ENCODE measurements at places on chromosomes 13 and 19.

DNA sequence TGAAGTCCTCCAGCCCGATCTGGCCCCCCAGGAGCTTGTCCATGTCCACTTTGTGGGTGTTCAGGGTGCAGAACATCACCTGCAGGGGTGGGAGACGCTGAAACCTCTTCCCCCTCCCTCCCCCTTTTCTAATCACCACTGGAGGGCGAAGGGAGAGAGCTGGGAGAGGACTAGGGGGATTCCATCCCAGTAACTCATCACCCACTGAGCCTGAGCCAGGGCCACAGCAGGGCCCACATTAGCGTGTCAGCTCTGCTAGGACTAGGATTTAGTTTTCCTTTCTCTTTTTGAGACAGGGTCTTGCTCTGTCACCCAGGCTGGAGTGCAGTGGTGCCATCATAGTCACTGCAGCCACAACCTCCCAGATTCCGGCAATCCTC is 5.5 kb upstream of the PTGER1 start:
- DNase-seq, result no peak

- DNase-seq, result no peak
Observed at GRCh38 chr19:41220811-41221210, 1.8 kb downstream of the AXL start.

DNA sequence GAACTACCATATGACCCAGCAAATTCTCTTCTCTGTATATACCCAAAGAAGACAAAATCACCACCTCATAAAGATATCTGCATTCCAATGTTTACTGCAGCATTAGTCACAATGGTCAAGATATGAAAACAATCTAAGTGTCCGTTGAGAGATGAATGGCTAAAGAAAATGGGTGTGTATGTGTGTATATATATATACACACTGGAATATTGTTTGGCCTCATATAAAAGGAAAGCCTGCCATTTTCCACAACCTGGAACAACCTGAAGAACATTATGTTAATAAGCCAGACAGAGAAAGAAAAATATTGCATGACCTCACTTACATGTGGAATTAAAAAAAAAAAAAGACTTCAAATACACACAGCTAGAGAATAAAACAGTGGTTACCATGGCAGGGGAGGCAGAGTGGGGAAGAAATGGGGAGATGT is 29.5 kb upstream of the RBM26 start:
- DNase-seq, result peak; percentile 26

- DNase-seq, result no peak
Observed at GRCh38 chr13:43360892-43361610, 337.7 kb downstream of the DNAJC15 start.

GRCh38 chr19:782185-782877 is 14.9 kb upstream of the PTBP1 start:
- DNase-seq, result peak; percentile 54

DNA sequence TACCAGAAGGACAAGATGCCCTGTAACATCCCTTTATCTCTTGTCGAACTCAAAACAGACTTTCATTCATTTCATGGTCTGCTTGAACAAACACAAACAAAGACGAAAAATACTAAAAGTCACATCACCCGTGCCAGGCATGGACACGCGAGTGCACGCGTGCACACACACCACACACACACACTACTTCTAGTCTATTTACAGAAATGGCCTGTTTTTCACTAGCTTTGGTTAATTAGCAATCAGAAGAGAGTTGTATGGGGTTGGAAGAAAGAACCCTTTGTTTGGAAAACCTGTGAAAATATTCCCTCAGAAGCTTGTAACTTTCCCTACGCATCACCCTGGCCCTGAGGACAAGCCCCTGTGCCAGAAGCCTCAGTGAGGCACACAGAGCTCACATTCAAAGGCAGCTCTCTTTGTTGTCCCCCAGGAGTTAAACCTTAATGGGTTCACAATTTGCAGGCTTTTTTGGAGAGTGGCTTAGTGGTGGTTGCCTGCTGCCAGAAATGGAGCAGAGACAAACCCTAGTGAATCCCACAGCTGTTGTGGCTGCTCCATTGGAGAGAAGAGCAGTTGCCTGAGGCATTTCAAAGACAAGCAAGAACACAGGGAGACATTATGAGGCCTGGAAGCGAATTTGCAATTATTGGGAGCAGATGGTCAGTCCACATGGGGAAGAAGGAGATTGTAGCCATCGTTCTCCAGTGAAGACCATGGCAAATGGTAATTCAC is 55.9 kb downstream of the STARD13 start:
- no peak for DNase-seq

GRCh38 chr13:38670627-38671026 is 16.2 kb upstream of the FREM2 start:
- peak; percentile 46 for DNase-seq

- DNase-seq, result no peak
Observed at GRCh38 chr19:51181913-51182419, 39.9 kb downstream of the SIGLEC7 start.

DNA sequence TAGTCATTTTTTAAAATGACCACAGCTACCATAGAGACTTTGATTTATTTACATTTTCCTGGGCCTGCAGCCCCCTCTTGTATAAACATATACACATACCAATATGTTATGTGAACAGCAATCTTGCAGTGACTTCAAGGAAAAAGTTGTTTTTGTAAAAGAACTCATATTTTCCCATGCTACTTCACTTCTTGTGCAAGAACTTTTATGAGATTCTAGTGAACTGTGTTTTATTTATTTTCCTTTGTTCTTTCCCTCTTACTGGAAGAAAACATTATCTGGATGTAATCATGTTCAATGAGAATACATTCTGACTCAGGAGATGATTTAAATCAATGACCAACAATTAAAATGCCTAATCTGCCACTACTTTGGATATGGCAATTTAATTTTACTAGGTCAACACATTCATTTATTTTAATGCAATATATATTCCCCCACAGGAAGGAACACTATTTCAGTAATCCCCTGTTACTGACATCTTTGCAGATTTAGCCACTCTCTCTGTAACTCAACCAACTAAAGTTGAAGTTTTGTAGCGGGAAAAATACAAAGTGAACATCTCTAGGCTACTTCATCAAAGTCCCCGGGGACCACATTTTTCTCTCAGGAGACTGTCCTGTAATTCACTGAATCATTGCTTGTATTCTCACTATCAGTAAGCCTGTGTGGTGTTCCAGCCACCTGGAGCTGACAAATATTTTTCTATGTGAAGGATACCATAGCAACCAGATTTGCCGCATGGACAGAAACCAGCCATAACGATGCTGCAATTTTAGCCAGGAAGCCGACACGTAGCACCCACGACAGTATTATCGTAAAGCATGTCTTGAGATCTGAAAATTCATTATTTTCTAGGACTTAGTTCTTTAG is 90.5 kb downstream of the STARD13 start:
- no peak for DNase-seq

GRCh38 chr19:31992750-31993149 is 352.7 kb upstream of the ZNF507 start:
- DNase-seq, result no peak

- peak; percentile 83 for DNase-seq
Observed at GRCh38 chr13:76473552-76474134, 412.6 kb downstream of the KCTD12 start.

DNA sequence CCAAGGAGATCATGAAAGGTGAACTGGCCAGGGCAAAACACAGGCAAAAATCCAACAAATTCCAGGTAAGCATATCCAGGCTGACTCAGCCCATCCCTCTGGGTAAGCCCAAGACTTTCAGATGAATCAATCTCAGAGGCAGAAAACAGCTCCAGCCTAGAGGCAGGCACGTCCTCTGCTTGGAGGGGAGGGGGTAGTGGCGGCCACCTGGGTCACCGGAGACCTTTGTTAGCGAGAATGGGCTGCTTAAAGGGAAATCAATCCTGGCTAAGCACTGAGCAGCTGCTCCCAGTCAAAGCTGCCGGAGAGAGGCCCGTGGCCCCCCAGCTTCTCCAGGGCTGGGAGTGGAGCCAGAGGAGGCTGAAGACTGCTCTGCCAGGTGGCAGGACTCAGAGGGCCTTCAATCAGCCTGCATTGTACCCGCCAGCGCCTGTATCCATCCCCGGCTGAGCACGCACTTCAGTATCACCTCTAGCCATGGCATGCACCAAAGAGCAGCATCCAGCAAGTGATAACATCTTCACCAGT is 48.2 kb downstream of the PIN1 start:
- DNase-seq, result peak; percentile 54

- no peak for DNase-seq
Observed at GRCh38 chr13:32454886-32455593, 27.1 kb upstream of the N4BP2L1 start.

DNA sequence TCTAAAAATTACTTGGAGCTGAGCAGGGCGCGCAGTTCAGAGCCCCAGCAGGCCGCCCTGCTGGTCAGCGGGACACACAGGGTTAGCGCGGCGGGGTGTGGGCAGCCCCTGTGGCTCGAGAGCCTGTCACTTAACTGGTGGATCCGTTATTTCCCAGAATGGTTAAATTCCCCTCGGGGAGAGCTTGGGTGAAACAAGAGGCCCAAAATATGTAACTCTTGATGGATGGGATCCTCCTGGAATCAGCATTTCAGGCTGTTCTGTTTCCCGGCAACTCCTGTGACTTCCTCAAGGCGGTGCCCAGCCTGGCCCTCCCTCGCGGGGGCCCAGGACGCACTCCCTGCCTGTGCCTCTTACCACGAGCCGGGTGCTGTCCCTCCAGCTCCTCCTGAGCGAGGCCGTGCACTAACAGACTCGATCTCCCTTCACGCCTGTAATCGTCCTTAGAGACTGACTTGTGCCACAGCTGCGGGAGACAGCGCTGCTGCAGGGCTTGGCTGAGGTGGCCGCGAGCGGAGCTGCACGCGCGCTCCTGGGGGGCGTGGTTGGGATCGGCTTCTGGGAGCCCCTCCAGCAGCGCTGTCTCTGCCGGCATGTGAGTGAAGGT is 9.7 kb downstream of the PTBP1 start:
- no peak for DNase-seq

GRCh38 chr19:49559928-49560327 is 20.4 kb downstream of the NOSIP start:
- DNase-seq, result no peak

DNA sequence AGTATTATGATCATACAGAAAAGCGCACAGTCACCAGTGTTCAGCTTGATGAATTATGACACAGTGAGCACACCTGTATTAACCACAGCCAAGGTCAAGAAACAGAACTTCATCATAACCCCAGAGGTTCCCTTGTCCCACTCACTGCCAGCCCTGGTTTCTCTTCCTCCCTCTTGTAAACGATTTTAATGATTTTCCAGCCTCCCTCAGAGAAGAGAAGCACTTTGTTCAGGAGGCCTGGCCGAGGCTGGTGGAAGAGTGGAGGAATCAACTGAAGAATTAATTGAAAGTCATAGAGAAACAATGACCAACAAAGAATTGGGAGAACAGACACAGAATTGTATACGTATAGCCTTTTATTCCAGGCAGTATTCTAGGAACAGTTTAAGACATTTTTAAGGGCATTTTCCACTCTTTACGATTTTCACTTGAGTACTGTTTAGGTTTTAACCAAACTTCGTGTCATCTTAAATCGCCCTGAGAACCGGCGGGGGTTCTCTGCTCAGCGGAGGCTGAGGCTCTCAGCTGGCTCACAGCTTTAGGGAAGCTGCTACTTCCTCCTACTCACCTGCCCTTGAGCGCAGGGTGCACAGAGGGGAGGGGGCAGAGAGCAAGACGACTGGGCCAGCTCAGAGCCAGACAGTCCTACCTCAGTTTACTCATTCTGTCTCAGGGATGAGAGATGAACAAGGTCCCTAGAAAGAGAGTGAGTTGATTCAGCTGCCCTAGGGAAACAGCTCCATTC is 108.6 kb downstream of the AKAP11 start:
- no peak for DNase-seq

GRCh38 chr13:26459276-26460131 is 98.0 kb upstream of the WASF3 start:
- peak; percentile 39 for DNase-seq

- DNase-seq, result peak; percentile 12
Observed at GRCh38 chr13:102769679-102770078, 3.9 kb downstream of the TEX30 start.

DNA sequence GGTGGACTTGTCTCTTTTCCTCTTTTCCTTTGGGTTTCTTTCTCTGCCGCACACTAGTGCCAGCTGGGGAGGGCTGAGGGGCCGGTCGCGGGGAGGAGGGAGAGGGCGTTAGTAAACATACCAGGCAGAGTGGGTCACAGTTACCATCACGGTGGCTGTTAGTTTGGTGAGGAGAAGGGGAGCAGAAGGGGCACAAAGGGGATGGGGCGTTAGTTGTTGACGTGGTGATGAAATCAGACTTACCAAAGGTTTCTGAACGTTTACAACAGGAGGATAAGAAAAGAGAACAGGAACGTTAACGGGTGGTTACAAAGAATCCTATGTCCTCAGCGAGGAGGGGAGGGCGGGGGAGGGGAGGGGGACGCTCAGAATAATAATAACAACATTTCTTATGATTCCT is 77.9 kb downstream of the PTPRS start:
- no peak for DNase-seq

DNA sequence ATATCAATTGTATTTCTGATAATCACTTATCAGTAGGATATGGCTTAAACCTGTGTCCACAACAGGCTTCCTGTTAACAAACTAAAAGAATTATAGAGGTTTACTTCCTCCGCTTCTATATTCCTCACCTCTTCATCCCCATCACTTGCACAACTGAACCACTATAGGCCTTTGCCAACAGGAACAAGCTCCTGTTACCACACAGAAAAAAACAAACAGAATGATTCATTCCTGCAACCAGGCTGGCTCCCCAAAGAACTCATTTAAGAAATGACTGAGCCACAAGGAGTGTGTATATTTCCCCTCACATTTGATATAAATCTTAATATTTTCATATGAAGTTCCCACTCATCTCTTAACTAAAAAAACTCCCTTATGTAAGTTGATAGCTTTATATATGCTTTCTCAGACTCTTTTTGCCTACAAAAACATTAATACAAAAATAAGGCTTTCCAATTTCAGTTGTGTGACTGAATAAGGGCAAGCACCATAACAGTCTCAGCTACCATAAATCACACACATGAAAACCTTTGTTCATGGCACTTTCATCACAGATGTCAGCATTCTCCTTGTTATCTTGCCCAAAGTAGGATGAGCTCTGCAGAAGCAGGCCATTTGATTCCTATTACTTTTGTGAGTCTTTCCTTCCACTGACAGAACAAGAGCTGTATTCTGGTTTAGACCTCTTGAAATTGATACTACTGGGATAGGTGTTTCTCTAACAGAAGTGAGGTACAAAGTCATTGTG is 366.8 kb downstream of the SLITRK1 start:
- DNase-seq, result peak; percentile 83

DNA sequence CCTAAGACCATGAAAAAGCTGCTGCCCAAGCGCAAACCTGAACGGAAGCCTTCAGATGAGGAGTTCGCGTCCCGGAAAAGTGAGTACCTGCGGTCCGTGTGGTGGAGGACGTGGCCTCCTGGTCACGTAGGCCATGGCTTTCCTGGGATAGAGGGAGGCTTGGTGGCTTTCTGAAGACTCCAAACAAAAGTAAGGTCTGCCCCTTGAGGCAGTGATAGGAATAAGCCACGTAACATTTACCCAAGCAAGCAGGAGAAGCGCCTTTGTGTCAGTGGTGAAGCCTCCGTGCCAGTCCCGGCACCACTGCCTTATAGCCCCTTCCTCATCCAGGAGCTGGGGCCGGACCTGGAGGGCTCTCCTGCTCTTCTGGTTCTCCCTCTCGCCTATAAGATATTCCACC is 34.3 kb upstream of the TEX29 start:
- DNase-seq, result no peak

Measured in epithelial cell of esophagus (primary cell).